Activated naive CD4-positive, alpha-beta T cell treated with anti-CD3 and anti-CD28 coated beads, Interleukin-2, amount 50 U/mL, for 16 hours (primary cell): ENCODE measurements at places on chromosomes 5 and 9.

DNA sequence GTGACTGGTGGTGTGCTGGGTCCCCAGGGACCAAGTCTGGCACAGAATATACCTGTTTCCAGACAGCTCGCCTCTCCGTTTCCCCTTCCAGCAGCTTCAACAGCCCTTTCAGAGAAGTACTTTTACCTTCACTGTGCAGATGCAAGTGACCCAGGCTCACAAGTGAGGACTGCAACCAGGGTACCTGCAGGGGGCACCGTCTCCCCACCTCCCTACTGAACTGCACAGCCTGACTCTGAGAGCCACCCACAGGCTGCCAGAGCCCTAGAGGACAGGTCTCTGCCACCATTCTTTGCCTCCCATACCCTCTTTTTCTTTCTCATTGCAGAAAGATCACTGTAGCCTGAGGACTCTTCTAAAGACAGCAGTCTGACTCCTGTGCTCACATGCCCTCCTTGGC is 15.4 kb downstream of the IL9 start:
- no peak for DNase-seq

GRCh38 chr9:3732077-3733038 is 206.6 kb upstream of the RFX3 start:
- peak; percentile 16 for DNase-seq

- no peak for DNase-seq
Measured at GRCh38 chr9:33813712-33814641, 3.0 kb upstream of the UBE2R2 start.

- no peak for DNase-seq
Measured at GRCh38 chr5:179375831-179376365, 30.6 kb upstream of the ADAMTS2 start.

- DNase-seq = no peak
Measured at GRCh38 chr5:136020383-136021015, 8.3 kb upstream of the TGFBI start.

GRCh38 chr5:123360910-123361309 is 62.3 kb downstream of the CEP120 start:
- DNase-seq = no peak

DNA sequence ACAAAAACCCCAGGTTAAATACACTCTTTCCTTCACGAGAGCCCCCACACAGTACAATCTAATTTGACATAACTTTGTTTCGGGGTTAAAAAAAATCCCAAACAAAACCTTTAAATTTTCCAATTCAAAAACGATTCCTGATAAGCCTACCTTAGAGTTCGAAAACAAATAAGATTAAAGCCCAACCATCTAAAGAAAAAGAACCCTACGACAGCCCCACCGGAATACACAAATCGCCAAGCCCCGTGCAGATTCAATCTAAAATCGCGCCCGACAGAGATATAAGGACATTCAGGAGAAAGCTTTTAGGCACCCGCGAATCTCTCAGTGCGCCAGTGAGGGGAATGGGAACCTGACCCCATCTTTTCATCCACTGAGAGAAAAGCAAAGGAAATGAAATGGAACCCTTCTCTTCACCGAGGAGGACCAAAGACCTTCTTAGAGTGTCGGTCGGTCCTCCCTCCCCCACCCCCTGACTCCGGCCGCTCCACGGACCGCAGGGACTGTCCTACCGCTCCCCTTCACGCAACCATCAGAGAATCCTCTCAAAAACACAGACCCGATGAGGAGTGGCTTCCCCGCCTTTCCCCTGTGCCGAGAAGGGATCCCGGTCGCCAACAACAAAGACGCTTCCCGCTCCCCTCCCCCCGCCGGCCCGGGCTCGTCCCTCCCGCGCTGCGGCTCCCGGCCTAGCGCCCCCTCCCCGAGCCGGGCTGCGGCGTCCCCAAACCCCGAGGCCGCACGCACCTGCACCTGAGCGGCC is 925 bp downstream of the ABHD17B start:
- DNase-seq = peak; percentile 31

DNA sequence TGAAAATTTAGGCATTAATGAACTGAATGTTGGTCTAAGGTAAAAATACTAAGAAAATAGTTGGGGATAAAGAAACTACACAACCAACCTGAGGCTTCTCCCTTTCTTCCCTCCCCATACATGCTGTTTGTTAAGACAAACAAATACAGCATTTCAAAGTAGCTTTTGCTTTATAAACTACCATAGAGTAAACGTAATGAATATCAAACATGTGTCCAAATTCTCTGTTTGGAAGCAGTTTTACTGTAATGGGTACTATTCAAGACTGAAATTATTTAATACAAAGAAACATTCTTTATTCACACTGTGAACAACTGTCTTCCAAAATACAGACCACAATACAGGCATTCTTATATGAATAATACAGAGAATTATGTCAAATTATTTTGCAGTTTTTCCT is 52.0 kb downstream of the SLC44A1 start:
- no peak for DNase-seq

GRCh38 chr9:136662656-136663581 is at the start of gene EGFL7:
TSS of gene EGFL7 (plus strand) at chr9:136662916. CDS start at chr9:136668283, 5,367 bp downstream.
- no peak for DNase-seq

DNA sequence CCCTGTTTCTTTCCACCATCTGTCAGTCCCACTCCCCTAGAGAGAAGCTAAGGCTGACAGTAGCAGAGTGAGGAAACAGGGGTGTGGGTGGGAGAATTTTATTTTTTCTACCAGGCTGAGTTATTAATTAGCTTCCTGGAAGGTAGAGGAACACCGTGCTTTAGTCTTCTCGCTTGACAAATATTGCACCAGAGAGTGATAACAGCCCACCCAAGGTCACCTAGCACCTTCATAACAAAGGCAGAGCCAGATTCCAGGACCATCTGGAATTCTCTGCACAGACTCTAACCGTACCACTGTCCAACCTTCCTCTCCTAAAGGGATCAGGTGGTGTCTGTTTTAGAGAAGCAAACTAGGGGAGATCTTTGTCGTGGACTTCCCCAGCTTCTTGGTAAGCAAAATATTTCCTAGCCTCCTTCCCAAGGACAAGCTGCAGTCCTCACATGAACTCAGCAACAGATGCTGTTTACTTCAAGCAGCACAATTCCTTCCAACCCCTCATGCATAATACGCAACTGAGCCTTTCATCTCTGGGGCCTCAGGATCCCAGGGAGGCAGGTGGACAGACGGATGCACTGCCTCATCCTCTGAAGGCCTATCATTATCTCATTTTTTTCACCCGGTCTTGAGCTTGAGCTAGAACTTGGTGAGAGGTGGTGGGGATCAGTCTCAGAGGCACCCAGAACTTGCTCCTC is 308.7 kb upstream of the BRINP1 start:
- DNase-seq = no peak

GRCh38 chr9:114364134-114365041 is 23.4 kb downstream of the AKNA start:
- no peak for DNase-seq

DNA sequence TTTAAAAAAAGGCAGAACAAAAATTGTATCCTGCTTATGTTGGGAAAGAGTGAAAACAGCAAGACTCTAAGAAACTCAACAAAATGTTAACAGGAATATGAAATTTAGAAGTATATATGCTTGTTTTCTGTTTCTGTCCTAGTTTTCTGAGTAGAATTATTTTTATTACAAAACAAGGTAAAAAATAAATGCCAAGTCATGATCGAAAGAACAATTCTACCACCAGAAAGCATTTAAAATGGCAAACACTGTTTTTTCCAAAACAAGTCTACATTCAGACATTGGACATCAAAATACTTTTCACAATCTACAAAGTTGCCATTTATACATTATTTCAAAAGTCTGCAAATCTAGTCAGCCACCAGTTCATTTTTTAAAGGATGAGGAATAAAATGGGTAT is 102.6 kb downstream of the TLE1 start:
- DNase-seq = no peak

- peak; percentile 60 for DNase-seq
Measured at GRCh38 chr9:447230-448025, 232.8 kb downstream of the DOCK8 start.

- DNase-seq = no peak
Measured at GRCh38 chr5:94784536-94785505, 166.4 kb downstream of the SLF1 start.

GRCh38 chr9:86676396-86676795 is 270.9 kb downstream of the GAS1 start:
- no peak for DNase-seq

DNA sequence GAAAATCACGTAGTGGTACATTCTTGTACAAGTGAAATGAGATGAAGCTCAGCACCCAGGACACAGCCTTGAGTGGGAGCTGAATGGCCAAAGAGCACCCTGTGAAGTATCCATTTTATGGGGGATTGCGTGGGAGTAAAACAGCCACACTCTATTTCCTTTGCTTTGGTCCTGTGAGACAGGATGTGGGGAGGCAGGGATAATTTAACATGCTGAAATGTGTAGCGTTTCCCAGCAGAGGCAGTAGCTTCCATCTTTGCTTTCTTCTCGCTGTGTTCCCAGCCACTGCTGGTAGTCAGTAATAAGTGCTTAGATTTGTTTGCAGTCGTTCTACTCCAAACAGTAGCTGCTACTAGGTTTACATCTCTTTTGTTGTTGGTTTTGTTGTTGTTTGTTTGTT is 4.4 kb downstream of the IL31RA start:
- no peak for DNase-seq

DNA sequence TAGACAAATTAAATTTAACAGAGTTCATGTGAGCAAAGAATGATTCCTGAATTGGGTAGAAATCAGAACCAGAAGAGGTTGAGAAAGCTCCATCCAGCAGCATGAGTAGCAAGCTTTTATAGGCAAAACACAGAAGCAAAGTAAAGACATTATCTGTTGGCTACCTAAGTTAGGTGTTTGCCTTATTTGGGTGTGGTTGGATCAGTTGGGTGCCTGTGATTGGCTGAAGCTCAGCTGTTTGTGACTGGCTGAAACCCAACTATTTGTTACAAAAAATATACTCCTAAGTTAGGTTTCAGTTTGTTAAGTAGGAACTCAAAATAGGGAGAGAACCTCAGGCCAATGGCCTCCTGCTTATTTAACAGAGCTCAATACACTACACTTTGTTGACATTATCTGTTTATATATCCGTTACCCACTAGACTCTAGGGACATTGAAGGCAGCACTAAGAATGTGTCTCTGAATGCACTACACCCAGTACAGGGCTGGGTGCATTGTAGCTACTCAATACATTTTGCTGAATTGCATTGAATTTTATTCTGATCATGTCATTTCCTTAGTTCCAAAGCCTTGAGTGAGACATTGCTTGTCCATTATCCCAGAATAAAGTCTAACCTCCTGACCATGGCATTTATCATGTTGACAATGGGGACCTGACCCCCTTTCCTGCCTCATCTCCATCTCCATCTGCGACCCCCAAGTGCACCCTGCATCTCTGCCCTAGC is 98.7 kb downstream of the CCDC192 start:
- DNase-seq = no peak

DNA sequence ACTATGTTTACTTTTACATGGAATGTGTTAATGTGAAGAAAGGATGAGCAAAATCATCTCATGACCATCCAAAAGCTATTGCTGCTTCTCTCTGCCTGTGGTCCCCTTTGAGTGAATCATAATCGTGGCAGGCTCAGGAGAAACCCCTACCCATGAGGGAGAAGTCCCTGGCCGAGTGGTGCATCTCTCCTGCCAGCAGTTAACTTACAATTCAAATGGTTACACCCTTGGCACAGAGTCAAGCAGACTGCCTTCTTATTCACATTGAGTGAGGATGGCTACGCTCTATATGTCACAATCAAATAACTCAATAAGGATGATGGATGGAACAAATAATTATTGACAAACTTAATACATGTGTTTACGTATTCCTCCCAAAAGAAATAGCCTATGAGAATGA is 179.1 kb downstream of the FGF1 start:
- DNase-seq = no peak

DNA sequence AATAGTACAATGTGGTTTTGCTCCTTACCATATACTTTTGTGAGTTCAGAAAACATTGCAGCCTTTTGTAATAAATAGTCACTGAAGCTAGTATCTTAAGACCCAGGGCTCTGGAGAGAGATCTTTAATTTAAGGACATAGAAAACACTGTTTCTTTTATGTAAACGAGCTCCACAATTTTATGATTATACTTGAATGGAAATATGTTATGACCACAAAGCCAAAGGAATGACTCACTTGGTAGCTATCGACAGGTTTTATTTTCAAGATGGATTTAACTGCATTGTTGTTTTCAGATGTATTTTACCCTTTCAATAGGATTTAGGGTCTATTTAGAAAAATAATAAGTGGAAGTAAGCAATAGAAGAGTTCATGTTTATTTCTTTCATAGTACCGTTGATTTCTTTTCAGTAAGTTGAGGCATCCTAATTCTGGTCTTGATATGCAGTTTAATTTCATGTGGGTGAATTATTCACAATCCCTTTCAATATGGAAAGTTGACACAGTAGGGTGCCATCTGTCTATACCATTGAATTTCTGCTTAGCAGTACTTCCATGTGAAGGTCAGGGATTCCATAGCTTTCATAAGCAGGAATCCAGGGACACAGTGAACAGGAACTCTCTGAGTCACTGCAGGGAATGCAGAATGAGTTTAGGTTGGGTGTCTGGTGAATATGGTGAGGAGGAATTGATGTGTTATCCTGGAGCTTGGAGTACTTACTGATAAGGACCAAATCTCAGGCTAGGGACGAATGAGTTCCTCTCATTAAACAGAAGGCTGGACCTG is 157.6 kb downstream of the CD180 start:
- no peak for DNase-seq

GRCh38 chr9:136793086-136793946 is 2.2 kb downstream of the TMEM141 start:
- DNase-seq = no peak

GRCh38 chr9:2465921-2466460 is 155.6 kb upstream of the VLDLR start:
- no peak for DNase-seq

- no peak for DNase-seq
Measured at GRCh38 chr5:127011961-127012644, 18.3 kb downstream of the MARCHF3 start.

DNA sequence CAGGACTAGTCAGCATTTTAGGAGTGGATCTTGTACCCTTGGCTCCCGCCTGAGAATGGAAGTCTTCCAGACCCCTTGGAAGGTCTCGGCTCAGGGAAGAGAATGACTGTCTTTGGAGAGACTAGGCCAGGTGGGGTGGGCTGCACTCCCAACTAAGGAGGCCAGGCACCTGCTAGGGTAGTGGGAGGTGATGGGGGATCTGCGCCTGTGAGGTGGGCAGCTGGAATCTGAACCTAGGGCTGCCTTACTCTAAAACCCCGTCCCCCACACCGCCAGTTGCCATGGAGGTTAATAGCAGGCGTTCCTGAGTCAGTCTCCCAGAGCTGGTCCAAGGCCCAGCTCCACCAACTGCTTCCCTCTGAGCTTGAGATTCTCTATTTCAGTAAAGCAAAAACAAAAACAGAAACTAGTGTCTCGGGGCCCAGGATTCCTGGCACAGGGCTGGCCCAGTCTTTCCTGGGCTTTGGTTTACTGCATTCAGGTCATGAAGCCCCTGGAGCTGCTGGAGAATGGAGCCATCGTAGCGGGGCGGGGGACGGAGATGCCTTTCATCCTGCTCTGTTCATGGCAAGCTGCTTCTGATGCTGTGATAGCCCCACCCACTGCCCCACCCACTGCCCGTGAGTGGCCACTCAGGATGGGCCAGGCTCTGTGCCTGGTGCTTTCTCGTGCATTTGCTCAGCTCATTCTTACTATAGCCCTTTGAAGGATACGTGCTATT is 57.5 kb downstream of the DAB2IP start:
- DNase-seq = no peak

- no peak for DNase-seq
Measured at GRCh38 chr9:37097294-37097693, 23.1 kb upstream of the ZCCHC7 start.

- DNase-seq = no peak
Measured at GRCh38 chr9:136599811-136600660, 54.2 kb upstream of the NOTCH1 start.

- no peak for DNase-seq
Measured at GRCh38 chr5:150492621-150493020, 15.3 kb upstream of the NDST1 start.
